ENCODE measurements at places on chromosomes 1 and 21.

DNA sequence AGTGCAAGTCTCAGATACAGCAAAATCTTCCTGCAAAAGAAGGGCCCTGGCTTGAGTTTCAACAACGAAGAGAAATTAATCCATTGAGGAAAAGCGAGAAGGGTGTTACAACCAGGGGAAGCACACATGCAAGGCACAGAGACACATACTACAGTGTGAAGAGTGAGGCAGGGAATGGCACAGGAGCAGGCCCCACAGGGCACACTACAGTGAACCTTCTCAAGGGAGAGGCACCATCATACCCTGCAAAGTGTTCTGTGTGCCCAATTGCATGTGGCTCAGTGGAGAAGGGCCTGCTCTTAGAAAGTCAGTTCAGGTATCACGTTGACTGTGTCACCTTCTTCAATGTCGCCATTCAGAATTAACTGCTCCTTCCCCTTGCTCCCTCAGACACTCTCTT lies 60.3 kb downstream of the LMX1A start:
- DNase-seq, result no peak

GRCh38 chr1:7988576-7988975 lies 27.1 kb downstream of the PARK7 start:
- DNase-seq, result no peak

- no peak for DNase-seq
These were observed 29.3 kb downstream of the RRP1 start for GRCh38 chr21:43818685-43819084.

- no peak for DNase-seq
These were observed 245.2 kb downstream of the TRABD2B start for GRCh38 chr1:47751996-47752451.

- DNase-seq, result no peak
These were observed 5.1 kb downstream of the DISC1 start for GRCh38 chr1:231631717-231632116.

DNA sequence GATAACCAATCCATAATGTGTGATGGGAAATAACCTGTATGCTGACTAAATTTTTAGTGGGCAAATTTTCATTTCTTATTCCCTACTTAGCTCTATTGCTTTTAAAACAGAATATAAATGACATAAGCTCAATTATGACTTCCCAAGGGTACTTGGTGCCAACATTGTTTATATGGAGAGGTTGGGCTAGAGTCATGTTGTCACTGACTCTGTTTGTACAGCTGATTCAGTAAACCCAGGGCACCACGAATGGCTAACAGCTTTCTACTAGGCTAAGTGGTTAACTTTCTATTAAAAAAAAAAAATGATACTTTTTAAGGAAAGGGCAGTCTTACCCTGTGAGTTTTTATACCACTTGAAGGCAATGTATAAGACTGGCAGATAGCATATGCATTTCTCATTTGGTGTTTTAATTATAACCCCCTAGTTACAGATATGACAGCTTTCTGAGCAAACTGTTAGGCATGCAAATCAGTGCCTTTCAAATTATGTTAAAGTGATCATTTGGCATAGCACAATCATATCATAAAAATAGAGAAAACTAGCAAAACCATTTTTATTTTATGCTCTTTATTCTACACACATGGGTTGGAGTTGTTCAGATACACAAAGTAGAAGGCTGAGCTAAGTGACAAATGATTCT lies 147.1 kb downstream of the DNM3 start:
- no peak for DNase-seq
